Ecto neural progenitor cell (in vitro differentiated cells): ENCODE measurements at places on chromosomes 2 and 18.

GRCh38 chr2:205722283-205722918, 40.1 kb downstream of the NRP2 start:
- no peak for DNase-seq

DNA sequence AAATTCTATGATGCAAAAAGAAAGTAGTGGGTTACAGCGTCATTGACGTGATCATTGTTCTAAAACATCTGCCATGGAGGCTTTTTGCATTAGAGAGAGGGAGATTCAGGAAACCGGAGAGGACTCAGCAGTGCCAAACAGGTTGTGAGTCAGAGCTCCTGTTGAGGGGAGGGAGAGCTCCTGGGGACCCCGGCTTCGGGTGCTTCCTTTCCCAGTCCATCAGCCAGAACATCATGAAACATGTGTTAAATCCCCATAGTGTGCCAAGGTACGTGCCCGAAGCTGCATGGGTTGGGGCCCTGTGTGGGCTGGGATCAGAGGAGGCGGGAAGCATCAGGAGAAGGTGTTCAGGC, 791 bp upstream of the CYRIA start:
- DNase-seq: no peak

GRCh38 chr2:128797533-128797932, 478.9 kb upstream of the HS6ST1 start:
- DNase-seq: no peak

- DNase-seq: no peak
These were observed 194.3 kb downstream of the GALNT1 start for GRCh38 chr18:35775887-35776286.

DNA sequence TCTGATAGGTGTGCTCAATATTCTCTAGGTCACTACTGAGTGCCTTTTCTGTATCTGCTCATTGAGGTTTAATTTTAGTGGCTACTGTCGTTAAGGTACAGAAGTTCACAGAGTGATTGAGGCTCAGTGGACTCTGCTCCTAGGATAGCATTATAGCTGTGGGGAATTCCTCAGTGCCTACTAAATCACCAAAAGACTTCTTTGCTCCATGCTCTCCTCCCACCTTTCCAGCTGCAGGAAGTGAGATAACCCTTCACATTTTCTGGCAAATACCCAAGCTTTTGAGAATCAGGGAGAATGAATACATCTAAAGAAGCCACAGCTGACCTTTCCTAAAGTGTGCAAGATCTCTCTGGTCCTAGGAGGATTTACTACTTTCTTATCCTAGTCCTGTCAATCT, 95.2 kb upstream of the FSIP2 start:
- no peak for DNase-seq

DNA sequence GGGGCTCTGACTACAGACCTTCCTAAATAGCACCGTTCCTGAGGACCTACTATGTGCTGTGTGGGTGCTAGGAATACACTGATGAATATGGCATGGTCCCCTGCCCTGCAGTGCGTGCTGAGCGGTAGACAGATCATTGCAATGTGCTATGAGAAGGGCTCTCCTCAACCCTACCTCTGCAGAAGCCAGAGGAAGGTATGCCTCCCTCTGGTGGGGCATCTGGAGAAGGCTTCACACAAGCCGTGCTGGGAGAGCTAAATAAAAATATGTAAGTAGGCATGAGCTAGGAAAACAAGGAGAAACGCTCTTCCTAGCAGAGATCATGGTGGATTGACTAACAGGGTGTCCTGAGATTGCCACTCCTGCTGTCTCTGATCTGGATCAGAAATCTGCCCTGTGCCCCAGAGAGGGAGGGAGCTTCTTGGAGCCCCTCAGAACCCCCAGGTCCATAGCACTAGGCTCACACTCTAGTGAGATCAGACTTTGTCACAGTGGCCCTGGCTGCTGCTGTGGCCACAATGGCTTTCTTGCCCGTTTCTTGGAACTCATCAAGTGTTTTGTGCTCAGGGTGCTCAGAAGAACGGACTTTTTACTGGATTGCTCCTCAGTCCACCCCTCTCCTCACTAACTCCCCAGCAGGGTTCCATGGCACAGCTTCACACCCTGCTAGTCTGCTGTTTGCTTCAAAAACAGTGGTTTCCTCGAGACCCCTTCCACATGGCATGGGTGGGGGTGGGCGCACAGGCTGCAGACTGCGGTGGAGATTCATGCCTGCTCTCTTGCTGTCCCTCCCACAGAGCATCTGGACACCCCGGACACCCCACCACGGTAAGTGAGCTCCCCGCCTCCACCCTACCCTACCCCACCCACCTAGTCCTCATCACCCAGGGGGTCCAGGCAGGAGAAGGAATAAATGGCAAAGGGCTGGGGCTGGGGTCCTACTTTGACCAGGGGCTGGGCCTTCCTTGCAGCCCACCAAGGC, 14.2 kb downstream of the SIGLEC15 start:
- DNase-seq: peak; percentile 48

- DNase-seq: no peak
These were observed 54.2 kb upstream of the CDCA7 start for GRCh38 chr2:173300458-173300857.
